ENCODE measurements at places on chromosomes 13 and 19.

- no peak for DNase-seq
Measured at GRCh38 chr19:17220207-17220758, 5.1 kb downstream of the USE1 start.

GRCh38 chr19:3346677-3347353 is 19.6 kb upstream of the NFIC start:
- no peak for DNase-seq

GRCh38 chr19:13100031-13100588 is 2.5 kb downstream of the LYL1 start:
- DNase-seq: no peak

- no peak for DNase-seq
Measured at GRCh38 chr13:34523406-34523805, 418.7 kb upstream of the NBEA start.

- no peak for DNase-seq
Measured at GRCh38 chr19:36196249-36196648, 18.2 kb downstream of the ZNF565 start.

DNA sequence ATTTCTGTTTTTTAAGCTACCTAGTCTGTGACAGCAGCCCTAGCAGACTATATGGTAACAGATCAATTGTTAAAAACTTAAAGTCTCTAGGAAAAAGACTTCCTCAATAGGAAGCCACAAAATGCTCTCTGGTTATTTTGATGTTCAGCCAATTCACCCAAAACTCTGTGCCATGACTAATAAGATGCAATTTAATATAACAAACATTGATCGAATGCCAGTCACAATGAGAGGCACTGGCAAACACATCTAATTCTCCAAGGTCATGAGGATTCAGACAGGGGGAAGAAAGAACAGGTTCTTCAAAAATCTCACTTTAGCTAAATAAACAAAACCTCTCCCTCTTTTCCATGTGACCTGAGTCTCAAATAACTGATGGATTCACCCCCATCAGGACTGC is 107.5 kb downstream of the SUCLA2 start:
- DNase-seq: no peak

- DNase-seq: no peak
Measured at GRCh38 chr13:64992314-64992713, 2237.8 kb downstream of the PCDH9 start.

DNA sequence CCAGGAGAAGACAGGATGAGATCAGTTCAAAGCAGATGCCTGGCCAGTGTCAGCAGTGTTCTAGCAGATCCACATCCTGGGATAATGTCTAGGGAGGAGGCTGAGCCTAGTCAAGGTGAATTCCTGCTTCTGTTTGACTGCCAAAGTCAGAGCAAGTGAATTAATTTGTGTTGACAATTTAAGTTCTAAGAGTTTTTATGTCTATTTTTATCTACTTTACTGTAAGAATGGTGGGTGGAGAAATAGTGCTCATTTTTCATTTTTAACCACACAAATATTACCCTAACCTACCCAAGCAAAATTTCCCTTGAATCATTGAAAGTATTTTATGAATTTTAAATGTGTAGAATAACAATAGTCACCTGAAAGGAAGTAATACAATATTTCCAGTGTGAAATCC is 207.6 kb upstream of the SLC10A2 start:
- DNase-seq: no peak

DNA sequence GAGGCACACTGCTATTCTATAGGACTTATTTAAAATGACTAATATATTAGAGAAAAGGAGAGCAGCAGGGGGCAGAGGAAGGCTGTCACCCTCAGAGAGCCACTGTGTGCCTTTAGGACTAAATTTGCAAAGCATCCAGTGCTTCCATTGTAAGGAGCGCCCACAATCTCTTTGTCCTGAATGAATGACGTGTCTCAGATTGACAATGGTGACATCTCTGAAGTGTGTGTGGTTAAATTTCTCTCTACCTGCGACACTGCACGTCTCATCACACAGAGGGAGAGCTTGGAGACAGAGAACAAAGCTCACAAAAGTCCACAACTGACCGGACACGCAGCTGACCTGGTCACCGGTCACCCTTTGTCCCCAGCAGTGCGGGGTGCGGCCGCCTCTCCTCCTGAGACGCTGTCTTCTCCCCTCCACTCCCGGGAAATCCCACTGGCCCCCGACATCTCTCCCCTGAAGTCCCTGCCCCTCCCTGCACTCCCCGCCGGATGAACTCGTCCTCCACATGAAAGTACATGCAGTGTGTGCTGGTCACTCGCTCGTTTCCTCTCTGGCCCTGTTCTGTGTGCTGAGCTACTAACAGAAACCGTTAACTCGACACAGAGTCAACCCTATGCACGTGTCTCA is 107.2 kb downstream of the RAB20 start:
- no peak for DNase-seq

DNA sequence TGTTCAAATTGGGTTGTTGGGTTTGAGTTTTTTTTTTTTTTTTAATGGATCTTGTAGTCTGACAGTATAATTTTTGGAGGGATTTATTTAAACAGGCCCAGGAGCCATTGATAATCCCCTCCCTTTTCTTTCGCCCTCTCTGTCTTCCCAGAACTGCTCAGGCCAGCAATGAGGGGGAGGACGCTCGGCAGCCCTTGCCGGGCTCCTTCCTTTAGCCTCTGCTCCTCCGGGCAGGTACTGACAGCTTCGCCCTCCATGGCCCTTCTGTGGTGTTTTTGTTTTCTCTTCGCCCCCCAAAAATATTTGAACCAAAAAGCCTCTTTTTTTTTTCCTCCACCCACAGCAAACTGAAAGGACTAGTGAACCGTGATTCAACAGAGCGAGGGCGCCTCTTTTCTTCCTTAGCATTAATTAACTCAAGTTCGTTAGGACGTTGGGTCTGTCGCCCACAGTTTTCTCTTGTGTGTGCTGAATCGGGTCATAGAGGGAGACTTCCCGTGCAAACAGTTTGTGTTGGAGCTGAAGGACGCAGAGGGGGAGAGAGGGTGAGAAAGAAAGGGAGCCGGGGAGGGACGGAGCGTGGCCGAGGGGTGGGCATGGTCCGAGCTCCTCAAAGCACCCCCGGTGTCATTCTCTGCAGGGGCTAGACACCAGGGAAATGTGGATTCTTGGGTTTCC is 21.5 kb downstream of the NFIX start:
- DNase-seq: no peak

DNA sequence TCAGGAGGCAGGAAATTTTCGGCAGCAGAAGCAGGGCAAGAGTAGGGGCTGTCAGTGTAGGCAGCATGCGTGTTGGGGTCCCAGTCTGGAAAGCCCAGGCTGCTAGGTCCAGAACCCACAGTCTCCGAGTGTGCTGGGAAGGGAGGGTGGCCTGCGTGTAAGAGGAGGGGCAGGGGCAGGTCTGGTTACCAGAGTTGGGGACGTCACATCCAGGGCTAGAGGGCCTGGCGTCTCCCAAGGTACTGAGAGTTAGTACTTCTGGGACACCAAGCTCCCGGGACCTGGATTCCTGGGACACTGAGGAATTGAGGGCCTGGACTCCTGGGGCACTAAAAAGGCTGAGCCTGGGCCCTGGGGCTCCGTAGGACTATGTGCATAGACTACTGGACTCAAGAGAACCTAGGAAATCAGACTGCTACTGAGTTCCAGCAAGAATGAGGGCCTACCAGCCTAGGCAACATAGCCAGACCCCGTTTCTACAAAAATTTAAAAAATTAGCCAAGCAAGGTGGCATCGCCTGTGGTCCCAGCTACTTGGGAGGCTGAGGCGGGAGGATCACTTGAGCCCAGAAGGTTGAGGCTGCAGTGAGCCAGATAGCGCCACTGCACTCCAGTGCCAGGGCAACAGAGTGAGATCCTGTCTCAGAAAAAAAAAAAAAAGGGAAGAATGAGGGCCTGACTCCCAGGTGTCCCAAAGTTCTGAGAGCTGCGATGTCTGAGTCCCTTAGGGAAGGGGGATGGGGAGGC is 2.5 kb downstream of the NFKBID start:
- no peak for DNase-seq

DNA sequence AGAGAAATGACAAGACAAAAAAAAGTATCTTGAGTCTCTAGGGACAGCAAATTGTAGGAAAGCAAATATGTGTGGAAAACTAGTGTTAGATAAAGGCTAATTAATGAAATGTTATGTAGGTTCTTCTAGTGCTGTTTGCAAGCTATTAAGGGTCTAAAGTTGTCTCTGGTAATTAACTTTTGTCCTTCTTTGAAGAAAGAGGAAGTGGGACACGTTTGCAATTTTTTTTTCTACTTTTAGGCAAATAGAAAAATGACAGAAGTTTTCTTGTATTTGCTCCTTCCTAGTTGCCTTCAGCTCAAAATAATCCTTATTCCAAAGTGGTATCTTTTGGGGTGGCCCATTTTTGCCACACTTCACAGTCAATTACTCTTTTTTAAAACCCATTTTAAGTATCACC is 1877.7 kb upstream of the PRR20A start:
- DNase-seq: no peak

GRCh38 chr19:34364830-34365462 is at the start of gene GPI:
TSS of gene GPI (plus strand) at chr19:34365196. CDS start at chr19:34365267, 71 bp downstream.
- DNase-seq: peak; percentile 64

GRCh38 chr13:112053167-112053743 is 13.7 kb upstream of the SOX1 start:
- DNase-seq: no peak

DNA sequence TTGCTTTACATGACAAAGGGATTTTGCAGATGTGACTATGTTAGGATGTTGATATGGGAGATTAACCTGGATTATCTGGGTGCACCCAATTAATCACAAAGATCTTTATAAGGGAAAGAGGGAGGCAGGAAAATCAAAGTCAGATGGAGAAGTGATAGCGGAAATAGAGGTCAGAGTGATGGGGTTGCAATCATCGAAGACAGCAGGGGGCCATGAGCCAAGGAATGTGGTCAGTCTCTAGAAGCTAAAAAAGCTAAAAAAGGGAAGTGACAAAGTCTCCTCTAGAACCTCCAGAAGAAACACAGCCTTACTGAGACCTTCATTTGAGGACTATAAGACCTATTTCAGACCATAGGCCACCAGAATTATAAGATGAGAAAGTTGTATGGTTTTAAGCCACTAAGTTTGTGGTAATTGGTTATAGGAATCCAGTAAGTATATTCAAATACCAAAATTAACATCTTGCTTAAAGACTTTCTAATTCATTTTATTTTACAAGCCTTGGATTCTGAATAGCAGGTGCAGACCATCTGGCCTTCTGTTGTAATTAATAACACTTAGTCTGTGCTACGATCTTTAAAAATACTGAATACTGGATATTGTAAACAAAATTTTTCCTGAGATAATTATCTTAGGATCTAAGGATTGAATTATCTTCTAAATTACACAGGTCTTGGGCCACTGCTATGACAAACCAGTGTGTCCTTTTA is 493.4 kb upstream of the PCDH20 start:
- DNase-seq: no peak

DNA sequence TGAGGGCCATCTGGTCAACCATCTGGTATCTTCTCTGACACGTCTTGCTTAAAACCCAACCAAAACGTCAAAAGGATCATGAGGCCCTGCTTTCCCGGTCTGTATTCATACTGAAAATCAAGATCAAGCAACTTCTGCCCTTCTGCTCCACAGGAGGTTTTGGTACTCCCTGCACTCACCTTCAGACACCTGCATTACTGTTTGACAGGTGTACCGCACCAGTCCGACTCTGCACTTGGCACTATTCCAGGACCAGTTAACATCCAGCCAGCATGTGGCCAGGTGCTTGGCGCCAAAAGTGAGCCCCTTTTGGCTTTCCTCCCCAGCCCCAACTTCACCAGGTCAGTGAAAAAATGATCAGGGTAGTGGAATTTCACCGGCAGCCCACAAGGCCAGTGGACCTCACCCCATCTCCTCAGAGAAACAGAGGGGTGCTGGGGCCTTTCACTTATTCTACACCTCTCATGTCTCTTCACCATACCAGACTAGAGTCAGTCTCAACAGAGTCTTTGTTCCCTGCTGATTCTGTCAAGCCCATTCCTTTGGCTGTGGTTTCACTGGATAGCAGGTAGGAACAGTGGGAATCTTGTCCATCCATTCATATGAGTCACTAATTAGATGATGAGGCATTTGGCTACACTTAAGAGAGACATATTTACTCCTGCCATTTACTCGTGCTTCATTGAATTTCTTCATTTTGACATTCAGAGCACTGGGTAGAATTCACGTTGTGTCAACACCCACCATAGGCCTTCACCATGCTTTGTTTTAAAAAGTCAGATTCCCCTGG is 85.3 kb downstream of the ZNF726 start:
- DNase-seq: peak; percentile 71

DNA sequence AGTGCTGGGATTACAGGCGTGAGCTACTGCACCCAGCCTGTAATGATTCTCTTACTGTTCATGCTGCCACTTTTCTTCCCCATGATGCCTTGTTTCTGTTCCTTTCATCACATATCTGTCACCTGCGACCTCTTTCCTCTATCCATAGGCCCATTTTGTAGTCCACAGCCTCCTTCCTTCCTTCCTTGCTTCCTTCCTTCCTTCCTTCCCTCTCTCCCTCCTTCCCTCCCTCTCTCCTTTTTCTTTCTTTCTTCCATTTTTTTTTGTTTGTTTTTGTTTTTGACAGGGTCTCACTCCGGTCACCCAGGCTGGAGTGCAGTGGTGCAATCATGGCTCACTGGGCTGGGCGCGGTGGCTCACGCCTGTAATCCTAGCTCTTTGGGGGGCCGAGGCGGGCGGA is 4.2 kb downstream of the GYS1 start:
- no peak for DNase-seq

DNA sequence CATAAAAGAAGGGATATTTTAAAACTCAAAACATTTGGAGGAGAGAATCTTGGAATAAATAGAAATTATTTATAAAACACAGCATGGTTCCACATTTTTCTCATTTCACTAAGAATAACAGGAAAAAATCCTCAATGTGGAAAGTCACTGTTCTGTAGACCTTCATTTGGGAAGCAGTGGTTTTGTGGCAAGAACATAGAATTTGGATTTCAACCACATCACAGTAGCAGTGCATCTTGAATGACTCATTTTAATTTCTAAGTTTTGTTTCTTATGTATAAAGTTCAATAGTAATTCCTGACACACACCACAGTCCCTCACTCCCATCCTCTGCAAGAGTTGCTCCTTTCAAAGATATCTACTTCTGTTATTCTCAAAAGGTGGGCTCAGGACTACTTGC is 264.0 kb downstream of the ENOX1 start:
- DNase-seq: no peak

DNA sequence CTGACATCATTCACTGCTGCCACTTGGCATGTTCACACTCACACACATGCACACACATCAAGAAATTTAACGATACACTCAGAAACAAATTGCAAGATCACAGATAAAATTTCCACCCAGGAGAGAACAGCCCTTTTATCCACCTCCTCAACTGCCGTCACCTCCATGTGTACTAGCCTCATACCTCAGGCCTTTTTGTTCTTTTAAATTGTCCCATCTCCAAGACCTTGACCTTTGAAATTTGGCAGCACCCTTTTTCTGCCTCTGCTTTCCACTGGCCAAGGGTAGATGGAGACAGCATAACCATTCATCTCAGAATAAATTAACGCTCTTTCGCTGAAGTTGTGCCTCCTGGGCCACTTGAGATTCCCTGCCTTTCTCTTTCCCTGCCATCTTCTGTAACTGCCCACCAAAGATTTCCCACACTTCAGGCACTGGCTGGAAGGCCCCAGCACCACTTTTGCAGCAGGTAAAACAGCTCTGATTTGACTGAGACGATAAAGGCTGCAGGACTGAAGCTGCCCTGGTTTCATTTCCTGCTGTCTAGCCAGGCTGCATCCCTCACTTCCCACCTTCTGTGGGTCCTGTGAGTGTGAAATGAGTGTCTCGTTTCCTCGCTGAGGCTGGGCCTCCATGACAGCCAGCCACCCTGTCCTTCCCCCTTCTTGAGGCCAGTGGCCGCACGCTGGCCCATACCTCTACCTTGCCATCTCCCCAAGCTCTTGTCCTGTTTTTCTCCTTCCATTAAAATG is 39.3 kb downstream of the MBNL2 start:
- no peak for DNase-seq

- no peak for DNase-seq
Measured at GRCh38 chr13:28031896-28032288, 43.4 kb upstream of the URAD start.
